ENCODE measurements at places on chromosomes 6 and 20. TPM values are rescaled to one million over a fixed set of nuclear protein-coding genes. Genes with fewer than 3 reads are reported as not detected.

The EYA4 gene
- total RNA-seq, result not detected

The WFDC2 gene
- total RNA-seq, result 1.3 TPM

The PRL gene
- total RNA-seq, result 0.52 TPM

The SPATS1 gene
- not detected for total RNA-seq

The GSTA2 gene
- not detected for total RNA-seq

- DNase-seq, result no peak
- peaks cover 72% of the 10 kb centered on the region for H3K4me1 ChIP-seq
- H3K4me3 ChIP-seq, result peak overlapping the region; percentile 97
- H3K27ac ChIP-seq, result peak overlapping the region; percentile 96
- H3K27me3 ChIP-seq, result no peaks in the 10 kb centered on the region
Observed at GRCh38 chr6:24911796-24912382, 23.9 kb downstream of the RIPOR2 start.

GRCh38 chr6:78492351-78493017 is 374.9 kb upstream of the IRAK1BP1 start:
- DNase-seq, result no peak
- no peaks in the 10 kb centered on the region for H3K27me3 ChIP-seq
- H3K4me3 ChIP-seq, result no peak overlapping the region
- no peaks in the 10 kb centered on the region for H3K4me1 ChIP-seq
- no peaks in the 10 kb centered on the region for H3K36me3 ChIP-seq
- H3K27ac ChIP-seq, result no peak overlapping the region

GRCh38 chr20:14724036-14724435 is 386.6 kb upstream of the FLRT3 start:
- H3K4me1 ChIP-seq, result no peaks in the 10 kb centered on the region
- H3K36me3 ChIP-seq, result no peaks in the 10 kb centered on the region
- H3K27me3 ChIP-seq, result no peaks in the 10 kb centered on the region
- no peak overlapping the region for H3K4me3 ChIP-seq
- DNase-seq, result no peak

DNA sequence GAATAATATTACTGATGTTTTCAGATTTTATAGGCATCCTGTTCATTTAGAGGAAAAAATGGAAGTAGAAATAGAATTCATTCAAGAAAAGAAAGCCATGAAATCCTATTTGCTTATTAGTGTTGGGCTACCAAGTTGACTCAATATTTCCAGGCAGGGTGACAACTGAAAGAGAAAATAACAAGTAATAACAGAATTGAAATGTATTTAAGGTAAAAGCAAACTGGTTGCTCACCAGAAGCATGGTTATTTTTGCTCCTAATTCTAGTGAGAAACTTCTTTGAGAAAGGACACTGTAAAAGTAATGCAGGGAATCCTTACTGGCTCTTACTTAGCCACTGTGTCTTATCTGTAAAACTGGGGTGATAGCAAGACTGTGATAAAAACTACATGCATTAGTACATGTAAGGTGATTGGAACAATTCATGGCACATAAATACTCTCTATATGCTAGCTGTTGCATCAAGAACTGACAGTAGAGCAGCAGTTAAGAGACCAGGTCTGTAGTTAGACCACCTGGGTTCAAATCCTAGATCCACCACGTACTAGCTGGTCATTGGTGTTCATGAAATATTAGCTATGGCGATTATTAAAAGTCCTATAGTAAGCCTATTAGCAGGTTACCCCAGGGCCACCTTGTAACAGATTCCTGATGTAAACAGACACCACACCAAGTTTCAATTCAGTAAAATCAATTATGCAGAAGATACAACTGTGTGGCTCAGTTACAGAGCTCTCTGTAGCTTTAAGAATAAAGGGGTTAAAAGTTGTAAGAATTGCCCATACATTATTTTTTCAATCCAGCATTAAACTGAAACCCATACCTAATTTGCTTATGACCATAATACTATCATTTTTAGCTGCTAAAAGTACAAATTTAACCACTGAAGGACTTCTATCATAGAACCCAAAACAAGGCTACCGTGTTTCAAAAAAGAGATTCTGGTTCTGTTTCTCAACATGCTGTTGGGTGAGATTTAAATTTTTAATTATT is 159.2 kb upstream of the COL21A1 start:
- H3K36me3 ChIP-seq, result no peaks in the 10 kb centered on the region
- H3K4me1 ChIP-seq, result no peaks in the 10 kb centered on the region
- no peak overlapping the region for H3K27ac ChIP-seq
- no peak for DNase-seq
- H3K27me3 ChIP-seq, result no peaks in the 10 kb centered on the region

GRCh38 chr6:73955800-73956199 is 259.8 kb downstream of the CD109 start:
- no peak for DNase-seq
- H3K4me1 ChIP-seq, result no peaks in the 10 kb centered on the region
- no peaks in the 10 kb centered on the region for H3K36me3 ChIP-seq
- no peak overlapping the region for H3K27ac ChIP-seq

- no peak overlapping the region for H3K4me3 ChIP-seq
- no peak for DNase-seq
- peaks cover 52% of the 10 kb centered on the region for H3K36me3 ChIP-seq
- peak overlapping the region; percentile 47 for H3K27ac ChIP-seq
Observed at GRCh38 chr20:48815537-48815936, 12.3 kb downstream of the PREX1 start.

GRCh38 chr20:24507182-24507853 is 37.9 kb downstream of the SYNDIG1 start:
- H3K27me3 ChIP-seq, result no peaks in the 10 kb centered on the region
- no peak overlapping the region for H3K27ac ChIP-seq
- no peaks in the 10 kb centered on the region for H3K4me1 ChIP-seq
- no peak for DNase-seq

DNA sequence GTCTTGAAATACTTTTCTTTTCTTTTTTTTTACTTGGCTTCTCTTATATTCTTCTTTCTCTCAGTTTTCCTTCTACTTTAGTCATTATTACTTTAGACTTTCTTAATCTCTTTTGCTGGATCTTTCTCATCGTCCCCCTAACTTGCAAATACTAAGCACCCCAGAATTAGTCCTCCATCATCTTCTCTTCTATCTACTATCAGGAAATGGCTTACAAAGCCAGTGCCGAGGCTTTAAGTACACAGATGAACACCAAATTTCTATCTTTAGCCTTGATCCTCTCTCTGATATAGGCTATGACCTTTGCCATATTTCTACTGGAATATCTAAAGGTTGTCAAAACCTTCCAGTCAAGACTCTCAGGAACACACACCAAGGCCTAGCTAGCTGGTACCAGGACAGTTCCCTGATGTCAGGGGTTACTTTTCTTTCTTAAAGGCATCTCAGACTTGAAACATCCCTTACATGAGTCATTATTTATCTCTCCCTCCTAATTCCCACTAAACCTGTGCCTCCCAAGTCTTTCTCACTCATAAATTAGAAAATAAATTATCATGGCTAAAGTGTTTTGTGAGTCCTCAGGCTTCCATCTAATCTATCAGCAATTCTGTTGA is 278.6 kb upstream of the TCF21 start:
- H3K36me3 ChIP-seq, result no peaks in the 10 kb centered on the region
- no peak overlapping the region for H3K27ac ChIP-seq
- H3K4me1 ChIP-seq, result no peaks in the 10 kb centered on the region
- H3K4me3 ChIP-seq, result no peak overlapping the region
- no peaks in the 10 kb centered on the region for H3K27me3 ChIP-seq

GRCh38 chr6:156087487-156087886 is 631.8 kb upstream of the NOX3 start:
- H3K27ac ChIP-seq, result no peak overlapping the region
- H3K4me1 ChIP-seq, result no peaks in the 10 kb centered on the region
- H3K4me3 ChIP-seq, result no peak overlapping the region
- peaks cover 3% of the 10 kb centered on the region for H3K36me3 ChIP-seq
- no peaks in the 10 kb centered on the region for H3K27me3 ChIP-seq

DNA sequence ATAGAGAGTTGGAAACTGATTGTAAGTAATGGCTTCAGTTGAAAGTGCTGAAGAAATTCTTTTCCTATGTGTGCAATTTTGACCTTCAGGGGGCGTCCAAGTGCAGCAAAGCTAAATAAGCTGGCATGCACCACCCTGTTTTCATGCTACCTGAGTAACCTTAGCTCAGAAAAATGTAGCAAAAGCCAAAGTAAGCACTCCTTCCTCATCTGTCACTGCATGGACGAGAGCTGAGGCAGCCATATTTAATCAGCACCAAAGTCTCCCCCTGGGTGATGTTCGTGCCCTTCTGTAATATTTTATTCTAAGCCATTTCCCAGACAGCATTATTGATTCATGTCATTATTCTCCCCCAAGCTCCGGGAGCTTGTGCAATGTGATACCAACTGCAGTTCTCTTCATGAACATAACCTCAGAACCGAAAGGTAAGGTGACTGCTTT is 123.1 kb downstream of the RPS12 start:
- H3K4me1 ChIP-seq, result no peaks in the 10 kb centered on the region
- no peak overlapping the region for H3K4me3 ChIP-seq
- DNase-seq, result peak; percentile 59
- H3K27me3 ChIP-seq, result peaks cover 9% of the 10 kb centered on the region
- H3K36me3 ChIP-seq, result no peaks in the 10 kb centered on the region

All from activated CD8-positive, alpha-beta T cell treated with anti-CD3 and anti-CD28 coated beads for 36 hours (primary cell).